ENCODE measurements at places on chromosomes 1 and 21.

DNA sequence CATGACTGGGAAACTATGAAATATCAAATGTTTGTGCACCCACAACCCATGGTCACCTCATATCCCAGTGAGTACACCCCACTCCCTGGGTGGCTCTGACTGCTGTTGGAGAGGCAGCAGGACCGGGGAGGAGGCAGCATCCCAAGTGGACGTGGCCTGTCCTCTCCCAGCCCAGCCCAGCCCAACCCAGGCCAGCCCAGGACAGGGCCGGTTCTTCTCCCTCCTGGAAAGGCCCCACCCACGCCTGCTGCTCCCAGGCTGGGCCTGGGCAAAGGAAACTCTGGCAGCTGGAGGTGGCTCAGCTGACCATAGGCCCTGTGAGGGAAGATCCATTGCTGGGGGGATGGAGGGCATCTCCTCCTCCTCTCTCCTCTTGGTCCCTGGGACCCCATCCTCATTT is 19.1 kb downstream of the MATN1 start:
- no peak for DNase-seq

GRCh38 chr1:174398246-174398645 is 49.5 kb upstream of the GPR52 start:
- DNase-seq, result no peak

DNA sequence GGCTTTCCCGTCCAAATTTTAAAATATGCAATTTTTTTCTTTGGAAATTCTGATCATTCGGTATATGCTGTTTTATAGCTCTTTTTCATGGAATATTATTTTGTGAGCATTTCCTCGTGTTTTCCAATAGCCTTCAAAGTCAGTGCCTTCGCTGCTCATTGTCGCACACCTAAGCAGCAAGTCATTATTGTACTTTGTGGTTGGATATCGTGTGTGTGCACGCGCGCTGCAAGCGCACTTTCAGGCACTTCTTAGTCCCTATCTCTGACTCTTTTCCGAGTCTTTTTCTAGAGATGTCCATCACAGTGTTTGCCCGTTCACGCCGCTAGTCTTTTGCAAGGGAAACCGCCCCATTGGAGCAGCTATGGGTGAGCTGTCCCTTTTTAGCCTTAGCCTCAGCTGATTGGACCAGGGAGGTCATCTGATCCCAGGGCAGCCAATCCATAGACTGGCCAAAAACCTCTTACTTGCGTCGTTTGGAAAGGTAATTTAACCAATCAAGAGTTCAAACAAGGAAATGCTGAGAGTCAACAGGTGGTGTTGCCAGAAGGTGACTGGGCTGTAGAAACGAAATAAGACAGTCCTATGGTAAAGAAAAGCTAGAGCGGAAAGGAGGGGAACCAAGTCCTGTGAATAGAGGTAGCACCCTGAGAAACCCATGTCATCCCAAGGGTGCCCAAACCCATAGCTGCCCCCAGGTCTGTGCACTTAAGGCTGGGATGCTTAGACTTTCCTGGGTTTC is 710 bp upstream of the HYI start:
- peak; percentile 80 for DNase-seq

- no peak for DNase-seq
These were observed 45.8 kb upstream of the RGS1 start for GRCh38 chr1:192529811-192530210.

DNA sequence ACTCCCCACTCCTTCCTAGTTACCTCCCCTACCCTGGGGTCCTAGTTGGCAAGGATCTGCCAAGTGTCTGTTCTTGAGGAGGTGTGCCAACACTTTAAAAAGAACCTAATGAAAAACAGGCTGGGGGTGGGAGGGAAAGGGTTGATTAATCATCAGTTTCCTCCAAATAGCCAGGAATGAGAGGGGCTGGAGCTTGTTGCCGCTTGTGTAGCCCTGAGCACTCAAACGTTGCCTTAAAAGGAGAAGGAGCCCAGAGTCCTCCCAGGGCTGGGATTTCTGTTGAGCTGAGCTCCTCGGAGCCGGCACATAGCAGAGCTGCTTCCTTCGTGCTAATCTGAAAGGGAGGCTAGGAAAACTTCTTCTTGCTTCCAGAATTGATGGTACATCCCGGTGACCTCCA is 15.9 kb downstream of the SHISA4 start:
- DNase-seq, result no peak

DNA sequence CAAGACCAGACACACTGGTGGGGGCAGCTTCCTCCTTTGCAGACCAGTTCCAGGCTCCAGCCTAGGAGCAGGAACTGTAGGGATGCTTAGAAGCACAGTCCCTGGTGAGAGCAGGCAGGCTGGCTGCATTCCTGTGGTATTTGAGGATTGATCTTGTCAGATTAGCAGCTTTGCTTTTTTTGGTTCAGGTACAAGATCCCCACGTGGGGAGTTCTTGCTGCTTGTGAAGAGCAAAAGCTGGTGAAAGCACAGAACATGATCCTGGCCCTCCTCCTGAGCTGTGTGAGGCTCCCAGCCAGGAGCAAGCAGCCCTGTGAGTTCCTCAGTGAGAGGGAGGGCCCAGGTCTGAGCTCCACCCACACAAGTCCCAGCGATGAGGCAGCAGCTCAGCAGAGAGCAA is 75.3 kb upstream of the ARTN start:
- no peak for DNase-seq

All from CD4-positive, alpha-beta T cell treated with Interleukin-21 for 1 hour (primary cell).